ENCODE measurements at places on chromosomes 2 and 18. TPM values are rescaled to one million over a fixed set of nuclear protein-coding genes. Genes with fewer than 3 reads are reported as not detected.

DNA sequence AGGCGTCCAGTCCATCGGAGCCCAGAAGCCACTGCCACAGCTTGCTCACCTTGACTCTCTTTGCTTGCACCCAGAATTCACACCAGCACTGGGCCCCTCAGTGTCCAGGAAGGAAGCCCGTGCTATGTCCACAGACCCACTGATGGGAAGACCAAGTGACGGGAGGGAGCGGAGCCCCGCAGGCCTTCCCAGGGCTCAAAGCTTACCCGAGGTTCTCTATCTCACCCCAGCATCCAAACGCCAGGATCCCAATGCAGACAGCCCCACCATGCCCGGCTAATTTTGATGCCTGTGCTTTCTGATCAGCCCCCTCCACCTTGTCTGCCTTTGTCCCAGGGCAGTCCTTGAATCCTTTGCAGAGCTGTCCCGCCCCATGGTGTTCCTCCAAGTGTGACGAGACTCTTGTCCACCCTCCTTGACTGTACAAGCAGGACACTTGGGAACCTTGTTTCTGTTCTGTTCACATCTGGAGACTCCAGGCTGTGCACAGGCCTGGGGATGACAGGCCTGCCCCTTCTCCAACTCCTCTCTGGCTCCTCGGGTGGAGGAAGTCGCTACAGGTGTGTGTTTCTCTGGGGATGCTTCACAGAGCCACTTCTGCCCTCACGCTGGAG lies 12.0 kb downstream of the NPPC start:
- no peak for DNase-seq

DNA sequence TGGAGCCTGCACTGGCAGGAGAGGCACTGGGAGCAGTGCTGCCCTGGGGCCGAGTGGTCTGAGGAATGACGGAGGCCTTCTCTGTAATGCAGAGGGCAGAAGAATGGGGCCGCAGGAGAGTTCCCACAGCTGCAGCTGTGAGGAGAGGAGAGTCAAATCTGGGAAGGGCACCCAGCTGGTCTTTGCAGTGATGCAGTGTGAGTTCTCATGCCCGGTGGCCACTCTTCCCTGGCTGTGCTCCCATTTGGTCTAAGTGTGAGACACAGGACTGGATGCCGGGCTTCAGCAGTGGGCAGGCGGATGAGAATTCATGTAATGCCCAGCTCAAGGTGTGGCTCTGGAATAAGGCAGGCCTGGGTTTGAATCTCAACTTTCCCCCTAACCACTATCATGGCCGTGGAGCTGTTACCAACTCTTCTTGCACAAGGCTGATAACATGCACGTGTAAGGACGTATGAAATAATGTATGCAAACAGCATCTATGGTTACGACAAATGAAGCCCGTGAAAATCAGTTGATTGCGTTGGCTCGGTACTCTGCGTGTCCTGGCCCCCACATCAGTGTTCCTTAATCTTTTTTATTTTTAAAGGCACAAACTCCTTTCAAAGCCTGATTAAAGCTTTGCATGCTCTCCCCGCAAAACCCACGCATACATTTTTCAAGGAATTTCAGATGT lies 71.6 kb downstream of the ACKR3 start:
- no peak for DNase-seq

- no peak for DNase-seq
These were observed 1272.5 kb upstream of the CDH2 start for GRCh38 chr18:29449424-29449823.

DNA sequence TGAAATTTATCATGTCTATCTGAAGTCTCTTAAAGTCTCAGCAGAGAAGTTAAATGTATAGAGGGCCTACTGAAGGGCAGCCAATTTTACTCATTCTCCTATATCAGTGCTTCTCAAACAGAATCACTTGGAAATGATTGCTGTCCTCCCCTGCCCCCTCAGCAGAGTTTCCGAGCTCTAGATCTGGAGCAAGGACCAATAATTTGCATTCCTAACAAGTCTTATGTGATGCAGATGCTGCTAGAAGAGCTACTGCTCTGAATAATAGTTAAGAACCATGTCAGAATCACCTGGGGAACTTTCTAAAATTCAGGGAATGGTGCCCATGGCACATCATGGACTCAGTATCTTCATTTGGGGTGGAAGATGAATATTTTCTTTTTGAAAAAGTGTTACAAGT lies 105.6 kb upstream of the EPHA4 start:
- DNase-seq: no peak

- no peak for DNase-seq
These were observed 421 bp upstream of the CNTNAP5 start for GRCh38 chr2:124024561-124025170.

DNA sequence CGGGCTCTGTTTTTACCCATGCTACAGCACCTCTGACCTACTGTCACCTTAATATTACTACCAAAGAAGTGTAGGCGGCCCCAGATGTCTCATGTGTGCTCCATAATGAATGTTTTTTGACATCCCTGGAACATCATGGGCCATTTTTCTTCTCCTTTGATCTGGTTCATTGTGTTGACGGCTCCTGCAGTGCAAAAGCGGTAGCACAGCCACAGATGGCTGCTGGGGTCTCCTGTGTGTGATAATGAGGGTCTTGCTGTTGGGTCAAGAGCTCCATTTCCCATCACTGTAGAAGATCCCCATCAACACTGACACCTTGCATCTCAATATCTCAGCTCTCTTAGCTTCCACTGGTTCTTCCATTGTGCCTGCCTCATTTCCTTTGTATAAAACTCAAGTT lies 95.0 kb downstream of the CDH20 start:
- DNase-seq: no peak

DNA sequence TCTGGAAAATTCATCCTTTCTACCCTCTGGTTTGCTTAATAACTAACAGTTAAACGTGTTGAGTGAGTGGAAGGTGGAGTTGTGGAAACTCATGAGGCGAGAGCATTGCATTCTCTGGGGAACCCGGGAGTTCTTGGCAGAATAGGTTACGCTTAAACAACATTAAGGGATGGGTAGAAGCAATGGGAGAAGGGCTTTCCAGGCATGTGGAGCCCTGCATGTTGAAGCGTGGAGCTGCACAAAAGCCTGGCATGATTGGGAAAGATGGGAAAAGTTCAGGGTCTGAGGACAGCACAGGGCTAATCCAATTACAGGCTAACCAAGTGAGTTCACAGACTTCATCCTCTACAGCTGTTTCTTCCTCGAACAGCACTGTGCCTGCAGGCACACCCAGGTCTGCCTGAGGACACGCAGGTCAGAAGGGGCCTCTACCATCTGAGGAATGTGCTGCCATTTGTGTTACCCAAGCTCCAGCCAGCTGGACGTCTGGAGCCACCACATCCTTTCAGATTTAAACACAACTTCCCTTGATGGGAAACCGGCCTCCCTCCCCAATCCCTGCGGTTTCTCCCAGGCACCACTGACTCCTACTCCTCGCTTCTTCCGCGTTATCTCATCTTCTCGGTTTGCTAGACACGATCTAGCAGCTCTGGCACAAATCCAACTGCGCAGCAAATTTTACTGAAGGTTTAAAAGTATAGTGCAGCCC lies 164.2 kb downstream of the ANTXR1 start:
- DNase-seq: no peak

RNU2-63P gene
- not detected for polyA plus RNA-seq

IL1R1 gene
- 34.1 TPM for polyA plus RNA-seq

GRCh38 chr18:58691256-58691655 lies 20.0 kb downstream of the MALT1 start:
- DNase-seq: no peak

DNA sequence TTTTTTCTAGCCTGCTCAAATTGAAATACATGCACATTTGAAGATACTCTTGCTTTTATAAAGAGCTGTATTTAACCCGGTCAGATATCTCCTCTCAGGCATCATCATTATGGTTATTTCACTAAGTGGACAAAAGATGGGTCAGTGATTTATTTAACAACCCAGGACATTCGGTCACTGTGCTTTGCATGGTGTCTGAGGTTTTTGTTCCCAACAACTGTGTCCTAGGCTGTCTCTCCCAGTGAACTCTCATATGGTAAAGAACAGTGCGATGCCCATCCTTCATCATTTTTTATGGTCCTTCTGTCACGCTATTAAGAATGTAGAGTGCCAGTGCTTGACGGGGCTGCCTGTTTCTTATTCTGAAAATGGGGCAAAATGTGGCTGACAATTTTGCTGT lies 372.4 kb downstream of the PTPRM start:
- no peak for DNase-seq

ANKRD29 gene
- polyA plus RNA-seq: 1.1 TPM

DNA sequence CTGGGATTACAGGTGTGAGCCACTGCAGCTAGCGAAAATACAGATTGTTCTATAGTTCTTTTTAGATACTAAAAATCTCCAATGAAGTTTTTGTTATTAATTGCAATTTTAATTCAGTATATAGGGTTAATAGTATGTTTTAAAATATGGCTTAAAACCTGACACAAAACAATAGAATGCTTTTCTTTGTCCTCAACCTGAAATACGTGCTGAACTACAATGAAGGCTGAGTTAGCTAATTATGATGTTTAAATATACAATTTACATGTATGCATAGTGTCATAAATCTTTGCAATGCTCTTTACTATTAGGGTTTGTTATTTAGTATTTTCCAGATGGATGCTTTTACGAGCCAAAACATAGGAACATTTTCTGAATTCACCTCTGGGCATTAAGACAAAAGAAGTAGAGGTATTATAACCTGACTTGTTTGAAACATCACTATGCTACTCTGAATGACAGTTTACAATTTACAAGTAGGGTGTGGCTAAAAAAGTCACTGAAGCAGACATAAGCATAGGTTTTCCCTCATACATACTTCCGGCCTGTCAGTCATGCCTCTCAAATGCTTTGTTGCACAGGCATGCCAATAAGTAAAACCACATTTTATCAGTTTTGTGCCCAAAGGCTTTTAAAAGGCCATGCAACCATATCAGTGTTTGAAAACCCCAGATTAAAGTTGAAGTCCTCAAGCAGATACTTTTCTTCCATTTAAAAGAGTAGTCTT lies 168.3 kb downstream of the OTX1 start:
- no peak for DNase-seq

TBR1 gene
- not detected for polyA plus RNA-seq

DNA sequence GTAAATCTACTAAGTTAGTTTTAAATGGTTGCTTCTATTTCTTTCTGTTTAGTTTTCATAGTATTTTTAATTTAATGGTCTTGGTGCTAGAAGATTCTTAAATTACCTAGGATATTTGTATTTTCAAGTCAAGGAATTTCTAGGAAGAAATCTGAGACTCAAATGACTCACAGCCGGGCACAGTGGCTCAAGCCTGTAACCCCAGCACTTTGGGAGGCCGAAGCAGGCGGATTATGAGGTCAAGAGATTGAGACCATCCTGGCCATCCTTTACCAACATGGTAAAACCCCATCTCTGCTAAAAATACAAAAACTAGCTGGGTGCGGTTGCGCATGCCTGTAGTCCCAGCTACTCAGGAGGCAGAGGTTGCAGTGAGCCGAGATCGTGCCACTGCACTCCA lies 95.5 kb downstream of the C2orf74 start:
- DNase-seq: no peak

- DNase-seq: no peak
These were observed 38.7 kb downstream of the PDIA6 start for GRCh38 chr2:10773821-10774341.

RALB gene
- polyA plus RNA-seq: 67.3 TPM

SH3RF3 gene
- polyA plus RNA-seq: 3.8 TPM

DNA sequence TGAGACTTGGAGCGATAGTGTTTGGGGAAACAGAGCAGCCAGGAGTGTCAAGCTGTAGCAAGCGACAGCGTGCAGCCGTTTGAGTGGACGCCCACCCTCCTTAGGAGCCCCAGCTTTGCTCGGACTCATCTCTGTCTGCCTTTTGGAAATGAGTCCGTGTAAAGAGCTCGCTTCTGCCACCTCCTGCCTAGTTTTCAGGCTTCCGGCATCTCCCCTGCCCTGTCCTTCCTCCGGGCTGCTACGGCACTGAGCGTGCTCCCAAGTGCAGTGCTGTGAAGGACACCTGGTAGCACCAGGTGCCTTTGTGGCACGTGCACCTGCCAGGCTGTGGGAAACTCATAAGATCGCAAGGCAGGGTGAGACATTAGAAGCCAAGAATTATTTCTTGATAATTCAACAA lies 117.1 kb downstream of the RNF144A start:
- DNase-seq: no peak

MLPH gene
- polyA plus RNA-seq: 5.1 TPM

- DNase-seq: no peak
These were observed 21.4 kb downstream of the KIF3C start for GRCh38 chr2:25960920-25961319.

ASPRV1 gene
- polyA plus RNA-seq: 4.3 TPM

Measured in renal pelvis (tissue), 12 donors.